ENCODE measurements at places on chromosomes 3 and 15. TPM values are rescaled to one million over a fixed set of nuclear protein-coding genes. Genes with fewer than 3 reads are reported as not detected.

The PLIN1 gene
- 1,761 TPM for polyA plus RNA-seq

The TPRA1 gene
- 27.0 TPM for polyA plus RNA-seq

The MYLK gene
- 33.0 TPM for polyA plus RNA-seq

The SEMA3G gene
- polyA plus RNA-seq = 49.7 TPM

The SKOR1 gene
- 0.40 TPM for polyA plus RNA-seq

The HRG gene
- not detected for polyA plus RNA-seq

The SLC2A2 gene
- polyA plus RNA-seq = not detected

The GOLGA8G gene
- polyA plus RNA-seq = not detected

The DHX30 gene
- polyA plus RNA-seq = 45.9 TPM

The BTLA gene
- 1.2 TPM for polyA plus RNA-seq

The CACNA2D2 gene
- polyA plus RNA-seq = 1.7 TPM

The FAM81A gene
- 0.25 TPM for polyA plus RNA-seq

The UQCRC1 gene
- polyA plus RNA-seq = 155 TPM

The STRIT1 gene
- not detected for polyA plus RNA-seq

The FEZF2 gene
- polyA plus RNA-seq = not detected

The MST1R gene
- 6.7 TPM for polyA plus RNA-seq

The GNAI2 gene
- 211 TPM for polyA plus RNA-seq

The RASGRF1 gene
- polyA plus RNA-seq = 0.79 TPM

The PRTG gene
- polyA plus RNA-seq = 0.13 TPM

The SNURF gene
- 4.6 TPM for polyA plus RNA-seq

The APH1B gene
- polyA plus RNA-seq = 2.6 TPM

The CPA3 gene
- polyA plus RNA-seq = 4.0 TPM

The KCNMB2 gene
- 1.8 TPM for polyA plus RNA-seq

The ADGRG7 gene
- polyA plus RNA-seq = not detected

The THAP10 gene
- polyA plus RNA-seq = 1.1 TPM

The ZNF502 gene
- polyA plus RNA-seq = 1.7 TPM

The CNTN3 gene
- 0.41 TPM for polyA plus RNA-seq

The SEC62 gene
- polyA plus RNA-seq = 58.1 TPM

Measured in adipose tissue (tissue), 3 donors.